Activated naive CD4-positive, alpha-beta T cell treated with anti-CD3 and anti-CD28 coated beads, Interleukin-2, amount 10 ng/mL, durations not matched to agents 5 hours and 36 hours (primary cell): ENCODE measurements at places on chromosomes 11 and 22. TPM values are rescaled to one million over a fixed set of nuclear protein-coding genes. Genes with fewer than 3 reads are reported as not detected.

ASPHD2 gene
- total RNA-seq = 8.6 TPM

POTEH gene
- not detected for total RNA-seq

RIMBP3C gene
- total RNA-seq = 1.1 TPM

GPR83 gene
- not detected for total RNA-seq

OTOG gene
- total RNA-seq = not detected
